RWPE1 (cell line): ENCODE measurements at places on chromosomes 12 and 14.

GRCh38 chr12:47156167-47156736, 76.5 kb upstream of the AMIGO2 start:
- DNase-seq, result no peak

DNA sequence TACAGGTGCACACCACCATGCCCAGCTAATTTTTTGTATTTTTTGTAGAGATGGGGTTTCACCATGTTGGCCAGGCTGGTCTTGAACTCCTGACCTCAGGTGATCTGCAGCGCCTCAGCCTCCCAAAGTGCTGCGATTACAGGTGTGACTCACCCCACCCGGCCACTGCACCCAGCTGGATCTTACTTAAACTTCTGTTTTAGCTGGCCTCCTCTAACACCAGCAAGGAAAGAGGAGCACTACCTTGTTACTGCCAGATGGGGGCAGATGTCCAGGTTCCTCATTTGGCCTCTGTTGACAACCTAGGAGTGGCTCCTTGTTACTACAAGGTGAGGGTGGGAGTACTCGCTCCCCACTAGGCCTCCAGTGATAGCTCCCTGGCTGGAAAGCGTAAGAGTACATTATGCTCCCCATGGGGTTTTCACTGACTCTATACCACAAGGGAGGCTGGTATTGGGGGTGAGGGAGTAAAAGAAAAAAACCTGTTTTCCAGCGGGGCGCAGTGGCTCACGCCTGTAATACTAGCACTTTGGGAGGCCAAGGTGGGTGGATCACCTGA, 13.2 kb upstream of the ARF6 start:
- DNase-seq, result no peak

DNA sequence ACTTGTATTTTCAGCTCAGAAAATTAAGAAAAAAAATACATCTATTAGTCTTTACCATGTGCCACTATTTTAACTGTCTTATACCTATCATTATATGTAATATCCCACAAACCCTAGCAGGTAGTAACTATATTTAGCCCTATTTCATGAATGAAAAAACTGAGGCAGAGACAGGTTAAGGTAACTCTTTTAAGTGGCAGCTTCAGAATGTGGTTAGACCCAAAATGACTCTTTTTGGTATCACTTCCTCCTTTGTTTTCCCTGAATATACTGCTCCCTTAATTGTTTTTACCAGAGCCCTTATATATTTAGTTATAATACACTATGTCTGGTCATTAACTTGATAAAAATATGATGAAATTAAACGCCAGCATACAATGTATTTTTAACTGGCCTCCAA, 235.6 kb upstream of the RPL10L start:
- DNase-seq, result no peak

DNA sequence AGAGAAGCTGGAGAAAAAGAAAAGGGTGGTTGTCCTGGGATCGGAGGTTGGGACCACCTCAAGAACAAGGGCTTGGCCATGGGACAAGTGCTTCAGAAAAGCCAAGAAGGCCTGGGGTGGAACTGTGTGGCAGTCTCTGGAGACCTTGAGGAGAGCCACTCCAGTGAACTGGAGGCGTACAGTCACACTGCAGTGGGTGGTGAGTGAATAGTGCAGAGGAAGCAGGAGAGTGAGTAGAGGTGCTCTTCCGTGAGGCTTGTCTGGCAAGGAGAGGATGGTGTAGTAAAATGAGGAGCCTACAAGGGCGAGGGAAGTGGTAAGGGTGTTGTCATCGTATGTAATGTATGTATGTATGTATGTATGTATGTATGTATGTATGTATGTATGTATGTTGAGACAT, 20.9 kb downstream of the RASSF3 start:
- no peak for DNase-seq

DNA sequence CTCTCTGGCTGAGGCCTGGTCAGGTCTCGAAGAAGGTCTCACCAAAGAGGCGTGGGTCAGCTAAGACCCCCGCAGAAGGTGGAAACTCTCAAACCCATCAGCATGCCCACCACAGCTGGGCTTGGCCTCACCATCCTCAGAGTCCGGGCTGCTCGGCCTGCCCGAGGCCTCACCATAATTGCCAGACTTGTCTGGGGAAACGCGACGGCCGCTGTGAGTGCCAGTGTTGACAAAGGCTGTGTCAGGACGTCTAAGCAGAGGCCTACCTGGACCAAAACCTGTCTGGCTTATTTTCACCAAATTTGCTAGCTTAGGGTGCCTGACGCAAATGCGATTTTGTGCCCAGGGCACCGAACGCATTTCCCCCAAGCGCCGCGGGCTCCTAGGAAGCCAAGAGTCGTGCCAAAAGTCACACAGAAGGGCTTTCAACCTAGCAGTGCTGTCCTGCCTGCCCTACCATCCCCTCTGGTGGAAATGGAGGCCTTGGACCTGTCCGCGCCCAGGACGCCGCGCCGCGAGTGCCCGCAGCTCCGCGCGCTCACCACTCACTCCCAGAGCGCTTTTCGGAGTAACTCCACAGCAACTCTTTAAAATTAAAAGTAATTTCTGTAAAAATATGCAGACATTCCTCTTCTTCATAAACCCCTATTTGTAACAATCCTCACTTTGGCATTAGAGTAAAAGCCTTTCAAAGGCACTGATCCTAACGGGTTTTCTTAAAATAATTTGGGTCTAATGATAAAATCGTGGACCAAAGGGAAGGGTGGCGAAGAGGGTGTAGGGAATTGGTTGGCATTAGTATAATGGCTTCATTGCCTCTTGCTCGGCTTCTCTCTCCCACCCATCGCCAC, 1.2 kb upstream of the ALX1 start:
- no peak for DNase-seq

- no peak for DNase-seq
Measured at GRCh38 chr12:46847001-46847400, 21.2 kb upstream of the SLC38A4 start.

GRCh38 chr14:71591929-71592328, 340.3 kb upstream of the RGS6 start:
- peak; percentile 31 for DNase-seq

DNA sequence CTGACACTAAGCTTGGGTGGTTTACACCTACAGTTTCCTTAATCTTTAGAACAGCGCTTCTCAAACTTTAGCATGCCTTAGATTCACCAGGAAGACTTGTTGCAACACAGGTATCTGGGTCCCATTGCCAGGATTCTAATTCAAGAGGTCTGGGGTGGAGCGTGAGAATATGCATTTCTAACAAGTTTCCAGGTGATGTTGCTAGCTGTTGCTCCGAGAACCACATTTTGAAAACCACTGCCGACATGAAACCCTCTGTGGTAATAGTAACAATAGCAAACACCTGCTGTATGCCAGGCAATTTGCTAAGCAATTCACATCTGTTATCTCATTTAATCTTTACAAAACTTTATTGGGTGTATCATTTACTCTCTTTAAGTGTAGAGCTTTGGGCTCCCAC, 58.6 kb downstream of the TRHDE start:
- DNase-seq, result no peak

- DNase-seq, result no peak
Measured at GRCh38 chr12:124842073-124842749, 21.5 kb downstream of the SCARB1 start.

DNA sequence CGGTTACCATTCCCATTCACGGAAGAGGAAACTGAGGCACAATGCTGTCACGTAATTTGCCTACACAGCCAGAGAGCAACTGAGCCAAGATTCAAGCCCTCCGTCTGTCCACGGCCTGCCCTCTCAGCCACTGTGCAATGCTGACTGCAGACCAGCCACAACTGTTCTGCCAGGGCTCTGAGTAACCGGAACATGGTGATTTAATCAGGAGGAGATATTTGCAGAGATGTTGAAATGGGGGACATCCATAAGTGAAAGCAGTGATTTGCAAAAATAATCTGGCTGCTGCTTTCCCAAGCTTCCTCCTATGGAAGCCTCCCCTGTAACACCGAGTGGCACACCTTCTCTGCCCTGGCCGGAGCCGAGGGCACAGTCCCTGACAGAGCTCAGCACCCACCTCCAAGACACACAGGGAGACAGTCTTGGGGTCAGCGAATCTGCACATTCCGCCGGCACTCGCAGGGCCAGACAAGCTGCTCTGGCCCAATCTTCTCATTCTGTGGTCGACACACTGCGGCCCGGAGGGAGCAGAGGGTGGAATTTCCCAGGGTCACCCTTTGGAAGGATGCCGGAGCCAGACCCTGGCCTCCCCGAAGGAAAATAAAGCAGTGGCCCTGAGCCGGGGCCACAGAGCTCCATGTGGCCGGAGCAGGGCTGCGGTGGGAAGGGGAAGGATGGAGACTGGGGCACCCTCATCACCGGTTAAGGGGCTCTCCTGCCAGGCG, 158.2 kb upstream of the DIO3 start:
- no peak for DNase-seq

DNA sequence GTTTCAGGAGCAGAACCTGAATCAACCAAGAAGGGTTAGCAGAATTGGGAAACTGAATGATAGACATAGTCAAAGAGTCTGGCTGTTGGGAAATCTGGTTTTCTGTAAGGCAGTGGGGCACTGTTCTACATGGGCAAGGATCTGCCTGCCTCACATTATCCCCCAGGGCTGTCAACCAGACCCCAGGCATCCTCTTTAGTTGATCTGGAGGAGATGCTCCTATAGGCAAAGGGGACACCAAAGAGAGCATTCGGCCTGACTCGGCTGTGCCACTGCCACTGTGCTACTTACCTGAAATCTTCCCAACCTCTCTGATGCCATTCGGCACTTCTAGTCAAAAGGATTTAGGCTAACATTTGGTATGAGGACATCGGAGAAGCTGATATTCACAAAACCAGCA, 4.1 kb downstream of the ISCU start:
- no peak for DNase-seq

GRCh38 chr12:78977304-78977867, 112.8 kb downstream of the SYT1 start:
- no peak for DNase-seq

DNA sequence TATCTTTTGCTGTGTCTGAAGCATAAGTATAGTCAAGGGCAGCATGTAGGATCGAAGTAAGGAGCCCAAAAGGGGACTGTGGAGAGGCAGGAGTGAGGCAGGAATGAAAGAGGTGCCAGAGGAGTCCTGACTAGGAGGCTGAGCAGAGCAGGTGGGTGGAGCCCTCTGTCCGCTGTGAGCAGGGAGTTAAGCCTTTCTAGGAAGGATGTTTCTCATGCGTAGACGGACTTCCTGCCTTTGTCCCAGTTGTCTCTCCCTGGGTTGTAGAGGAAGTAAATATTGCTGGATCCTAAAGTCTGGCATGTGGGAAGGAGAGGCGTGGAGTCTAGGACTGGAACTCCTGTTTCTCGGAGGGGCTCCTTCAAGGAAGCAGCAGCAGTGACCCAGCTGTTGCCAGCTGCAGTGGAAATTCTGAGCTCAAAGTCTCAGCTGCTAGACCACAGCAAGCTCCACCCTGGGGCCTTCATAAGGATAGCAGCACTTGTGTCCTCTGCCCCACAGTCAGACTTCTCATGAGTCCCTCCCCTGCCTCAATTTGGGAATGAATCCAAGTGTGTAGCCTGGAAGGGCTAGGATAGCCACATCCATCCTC, 44.0 kb downstream of the RBMS2 start:
- DNase-seq, result no peak

DNA sequence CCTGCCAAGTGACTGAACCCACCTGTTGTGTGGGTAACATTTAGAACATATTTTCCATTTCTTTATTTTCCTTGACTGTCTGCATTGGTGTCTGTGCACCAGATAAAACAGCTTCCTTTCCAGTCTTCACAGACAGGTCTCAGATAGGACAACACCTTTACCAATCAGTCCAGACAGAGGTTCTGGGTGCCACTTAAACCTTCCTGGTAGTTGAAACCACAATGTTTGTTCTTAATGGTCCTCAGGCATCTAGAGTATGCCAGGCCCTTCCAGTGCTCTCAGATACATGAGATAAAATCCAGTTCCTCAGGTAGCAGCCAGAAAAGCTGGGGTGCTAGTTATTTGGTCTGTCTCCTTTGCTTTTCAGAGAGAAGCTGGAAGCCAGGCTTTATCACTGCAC, 7.0 kb upstream of the CLEC2D start:
- no peak for DNase-seq

GRCh38 chr12:53245286-53245685, 13.3 kb upstream of the RARG start:
- DNase-seq, result no peak

DNA sequence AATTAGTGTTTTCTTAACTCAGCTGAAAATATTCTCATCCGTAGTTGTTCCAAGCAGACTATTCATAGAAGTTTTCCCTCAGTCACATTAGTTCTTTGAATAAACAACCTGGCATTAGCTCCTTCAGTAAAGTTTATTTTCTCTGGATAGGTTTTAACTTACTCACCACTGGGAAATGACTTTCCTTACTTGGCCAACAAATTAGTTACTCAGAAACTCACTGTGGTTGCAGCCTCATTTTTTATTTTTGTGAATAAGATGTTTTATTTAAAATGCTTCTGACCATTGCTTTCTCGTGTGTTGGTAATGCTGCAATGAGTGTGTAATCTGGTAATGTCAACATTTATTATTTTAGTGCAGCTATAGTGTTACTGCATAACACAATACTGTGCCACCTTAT, 74.9 kb downstream of the NOVA1 start:
- DNase-seq, result no peak

GRCh38 chr14:21093769-21094681, 4.4 kb downstream of the ZNF219 start:
- no peak for DNase-seq

DNA sequence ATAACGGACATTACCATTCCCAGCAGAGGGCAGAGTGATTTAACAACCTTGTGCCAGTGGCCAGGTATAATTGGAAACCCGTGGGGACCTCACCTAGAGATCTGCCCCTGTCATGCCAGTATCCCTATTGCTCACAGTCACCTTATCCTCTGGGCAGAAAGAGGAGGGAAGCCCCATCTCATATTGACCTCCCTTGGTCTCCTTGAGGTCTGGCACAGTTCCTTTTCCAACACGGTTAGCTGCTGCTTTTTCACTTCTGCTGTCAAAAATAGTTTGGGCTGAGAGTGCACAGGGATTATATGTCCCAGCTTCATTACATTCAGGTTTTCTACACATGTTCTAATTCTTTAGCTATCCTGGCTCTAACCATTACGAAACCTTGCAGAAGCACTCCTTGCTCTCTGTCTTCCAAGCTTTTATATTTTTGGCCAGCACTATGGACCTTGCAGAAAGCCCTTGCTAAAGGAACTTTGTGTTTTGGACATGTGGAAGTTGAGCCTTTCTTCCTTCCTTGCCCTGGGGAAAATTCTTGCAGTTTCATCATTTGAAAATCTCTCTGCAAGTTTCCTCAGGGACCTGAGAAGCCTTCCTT, 111.7 kb upstream of the MIS18BP1 start:
- no peak for DNase-seq

DNA sequence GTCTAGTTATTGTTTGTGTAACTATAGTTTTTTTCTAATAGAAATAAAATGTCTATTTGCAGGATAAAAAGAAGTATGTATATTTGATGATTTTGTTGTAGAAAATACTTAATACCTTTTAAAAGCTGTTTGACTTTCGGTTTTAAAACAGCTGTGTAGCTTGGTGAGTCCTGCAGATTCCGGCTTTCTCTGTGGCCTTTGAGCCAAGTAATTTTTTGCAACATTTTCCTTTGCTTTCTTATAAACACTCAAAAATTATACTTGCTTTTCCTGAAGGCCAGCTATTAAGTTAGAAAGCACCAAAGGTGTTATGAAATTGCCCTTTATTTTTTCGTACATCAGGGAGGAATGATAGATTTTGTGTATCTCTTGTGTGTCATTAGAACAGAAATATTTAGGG, 63.6 kb downstream of the CRADD start:
- DNase-seq, result no peak
